ENCODE measurements at places on chromosomes 2 and 18. TPM values are rescaled to one million over a fixed set of nuclear protein-coding genes. Genes with fewer than 3 reads are reported as not detected.

Gene TMEM169
- 34.8 TPM for total RNA-seq

DNA sequence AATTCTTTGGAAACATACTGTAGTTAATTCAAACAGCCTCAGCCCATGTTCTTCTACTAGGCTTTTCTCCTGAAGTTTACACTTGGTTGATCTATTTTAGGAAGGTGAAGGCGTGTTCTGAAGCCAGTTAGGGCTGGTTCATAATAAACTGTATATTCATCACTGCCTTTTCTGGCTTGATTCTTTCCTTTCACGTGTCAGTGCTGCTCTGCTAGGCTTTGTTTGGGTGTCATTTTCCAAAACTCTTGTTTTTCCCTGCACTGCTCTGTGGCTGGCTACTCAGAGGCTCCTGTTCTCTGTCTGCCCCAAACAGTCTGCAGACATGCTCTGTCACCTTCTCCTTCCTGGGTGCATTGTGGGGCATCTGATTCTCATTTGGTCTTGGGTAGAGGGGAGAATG lies 136.1 kb downstream of the PARD3B start:
- DNase-seq: no peak

DNA sequence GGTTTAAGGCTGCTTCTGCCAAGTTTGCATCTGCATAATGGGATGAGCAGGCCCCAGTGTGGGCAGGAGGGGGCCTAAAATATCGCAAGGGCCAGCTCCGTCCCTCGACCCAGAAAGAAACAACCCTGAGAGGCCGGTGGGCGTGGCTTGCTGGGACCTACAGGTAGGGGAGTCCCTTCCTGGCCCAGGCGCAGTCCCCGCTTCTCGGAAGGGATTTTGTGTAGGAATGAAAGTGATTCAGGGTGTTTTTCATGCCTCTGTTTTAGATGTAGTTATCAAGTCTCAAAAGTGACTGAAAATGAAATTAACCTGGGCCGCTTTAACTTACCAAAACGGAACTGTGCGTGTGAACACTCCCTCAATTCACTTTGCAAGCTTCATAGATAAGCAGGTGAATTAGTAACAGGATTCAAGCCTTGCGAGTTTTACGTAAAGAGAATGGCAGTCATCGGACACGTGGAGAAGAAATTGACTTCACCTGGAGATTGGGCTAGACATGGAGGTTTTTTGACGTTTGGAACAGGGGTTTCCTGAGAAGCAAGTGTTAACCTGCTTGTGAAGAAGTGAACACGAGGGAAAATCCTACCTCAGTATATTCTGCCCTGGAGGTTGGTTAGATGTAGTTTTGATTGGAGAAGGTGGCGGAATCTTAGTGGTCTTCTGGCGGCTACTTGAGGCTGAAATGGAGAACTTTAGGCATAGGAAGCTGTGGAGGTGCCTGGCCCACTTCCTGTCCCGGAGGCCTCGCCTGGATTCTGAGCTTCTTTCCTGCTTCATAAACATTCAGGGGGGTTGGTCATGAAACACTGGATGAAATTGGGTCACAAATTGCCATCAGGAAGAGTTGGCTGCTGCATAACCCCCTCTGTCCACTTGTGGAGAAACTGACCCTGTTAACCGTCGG lies 1.7 kb downstream of the NCK2 start:
- no peak for DNase-seq

Gene SLC4A3
- total RNA-seq: 10.0 TPM

GRCh38 chr2:55441280-55441892 lies 21.7 kb upstream of the CCDC88A start:
- no peak for DNase-seq

- DNase-seq: no peak
These were observed 90.3 kb upstream of the BCL2L11 start for GRCh38 chr2:111030260-111030891.

- no peak for DNase-seq
These were observed 26.5 kb upstream of the MCFD2 start for GRCh38 chr2:46942143-46942526.

GRCh38 chr2:75025633-75026380 lies 67.4 kb downstream of the POLE4 start:
- DNase-seq: no peak

DNA sequence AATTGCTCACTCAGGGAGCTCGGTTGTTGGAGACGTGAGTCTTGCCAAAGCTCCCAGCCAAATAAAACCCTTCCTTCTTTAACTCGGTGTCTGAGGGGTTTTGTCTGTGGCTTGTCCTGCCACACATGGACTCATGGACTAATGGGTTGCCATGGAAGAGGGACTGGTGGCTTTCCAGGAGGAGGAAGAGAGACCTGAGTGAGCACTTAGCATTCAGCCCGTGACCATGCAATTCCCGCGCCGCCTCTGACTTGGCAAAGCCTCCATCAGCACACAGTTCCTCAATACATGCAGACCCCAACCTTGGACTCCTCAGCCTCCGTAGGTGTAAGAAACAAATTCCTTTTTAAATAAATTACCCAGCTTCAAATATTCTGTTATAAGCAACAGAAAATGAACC lies 57.3 kb upstream of the TMEM18 start:
- DNase-seq: no peak

Gene HOXD3
- total RNA-seq: 1.9 TPM

Gene SPAG16
- total RNA-seq: 29.0 TPM

DNA sequence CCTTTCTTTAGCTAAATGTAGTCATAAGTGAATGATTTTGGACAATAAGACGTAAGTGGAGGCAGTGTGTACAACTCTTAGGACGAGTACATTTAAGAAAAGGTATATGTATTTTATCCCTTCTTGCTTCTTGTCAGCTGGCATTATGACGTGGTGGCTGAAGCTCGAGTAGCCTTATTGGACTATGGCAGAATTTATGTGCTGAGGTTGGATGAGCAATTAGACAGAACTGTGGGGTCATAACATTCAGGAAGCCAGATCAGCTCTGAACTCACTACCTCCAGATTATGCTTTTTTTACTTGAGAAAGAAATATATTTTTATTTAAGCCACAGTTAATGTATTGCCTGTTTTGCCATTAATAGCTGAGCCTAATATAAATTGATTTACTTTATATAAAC lies 661.5 kb downstream of the ERBB4 start:
- DNase-seq: no peak

Gene GNLY
- total RNA-seq: not detected

DNA sequence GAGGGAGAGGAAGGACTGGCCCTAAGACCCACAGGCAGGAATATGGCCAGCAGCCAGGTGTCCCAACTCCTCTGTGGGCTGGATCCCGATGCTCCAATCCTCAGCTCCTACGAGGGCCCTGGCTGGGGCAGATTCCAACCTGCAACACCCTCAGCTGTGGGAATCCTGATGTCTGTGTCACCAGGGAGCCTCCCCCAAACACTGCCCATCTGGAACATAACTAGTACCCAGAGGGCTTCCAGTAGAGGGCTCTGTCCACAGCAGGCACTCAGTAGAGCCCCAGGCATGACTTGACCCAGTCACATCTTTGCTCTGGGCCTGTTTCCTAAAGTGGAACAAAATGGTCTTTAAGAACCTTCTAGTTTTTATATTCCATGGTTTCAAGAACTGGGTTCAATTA lies 20.6 kb upstream of the LOXHD1 start:
- DNase-seq: no peak
